ENCODE measurements at places on chromosomes 4 and X.

GRCh38 chrX:83916525-83916924 lies 55.6 kb downstream of the CYLC1 start:
- no peak for DNase-seq

- no peak for DNase-seq
Observed at GRCh38 chr4:145723336-145723735, 43.4 kb downstream of the C4orf51 start.

DNA sequence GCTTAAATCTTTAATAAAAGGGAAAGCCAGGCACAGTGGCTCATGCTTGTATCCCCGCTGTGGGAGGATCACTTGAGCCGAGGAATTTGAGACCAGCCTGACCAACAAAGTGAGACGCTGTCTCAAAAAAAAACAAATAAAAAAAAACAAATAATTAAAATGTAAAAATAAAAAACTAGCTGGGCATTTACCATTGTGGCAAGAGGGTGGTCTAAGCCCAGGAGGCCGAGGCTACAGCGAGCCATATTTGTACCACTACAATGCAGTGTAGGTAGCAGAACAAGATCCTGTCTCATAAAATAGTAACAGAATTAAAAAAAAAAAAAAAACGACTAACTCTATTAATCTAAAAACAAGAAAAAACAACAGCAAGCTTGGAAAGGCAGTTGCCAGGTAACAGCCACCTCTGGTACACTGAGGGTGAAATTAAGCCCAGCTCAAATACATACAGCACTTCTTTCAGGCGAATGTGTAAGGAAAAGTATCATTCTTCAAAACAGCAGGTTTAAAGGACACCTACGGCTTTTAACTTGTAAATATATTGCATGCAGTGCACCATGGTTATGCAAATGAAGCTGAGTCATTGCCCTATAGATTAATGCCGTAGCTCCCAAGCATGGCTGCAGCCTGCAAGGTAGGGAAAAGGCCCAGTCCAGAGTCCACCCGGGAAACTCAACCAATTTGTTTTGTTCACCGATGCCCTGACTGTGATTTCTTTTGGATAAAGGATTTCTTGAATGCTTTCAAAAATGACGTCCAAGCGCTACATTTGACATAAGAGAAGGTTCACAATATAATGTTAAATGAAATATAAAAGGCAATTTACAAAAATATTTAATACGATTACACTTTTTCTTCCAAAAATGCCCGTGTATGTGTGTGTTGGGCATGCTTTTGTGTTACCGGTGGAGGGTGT lies 14.5 kb upstream of the TXLNG start:
- no peak for DNase-seq

GRCh38 chr4:146840731-146841130 lies 104.9 kb downstream of the TTC29 start:
- DNase-seq: no peak

GRCh38 chr4:120084327-120084726 lies 17.7 kb upstream of the MAD2L1 start:
- DNase-seq: no peak

GRCh38 chrX:2500091-2500802 lies 529 bp downstream of the DHRSX start:
- DNase-seq: peak; percentile 13

- no peak for DNase-seq
Observed at GRCh38 chr4:102503301-102503746, 2.2 kb downstream of the NFKB1 start.

DNA sequence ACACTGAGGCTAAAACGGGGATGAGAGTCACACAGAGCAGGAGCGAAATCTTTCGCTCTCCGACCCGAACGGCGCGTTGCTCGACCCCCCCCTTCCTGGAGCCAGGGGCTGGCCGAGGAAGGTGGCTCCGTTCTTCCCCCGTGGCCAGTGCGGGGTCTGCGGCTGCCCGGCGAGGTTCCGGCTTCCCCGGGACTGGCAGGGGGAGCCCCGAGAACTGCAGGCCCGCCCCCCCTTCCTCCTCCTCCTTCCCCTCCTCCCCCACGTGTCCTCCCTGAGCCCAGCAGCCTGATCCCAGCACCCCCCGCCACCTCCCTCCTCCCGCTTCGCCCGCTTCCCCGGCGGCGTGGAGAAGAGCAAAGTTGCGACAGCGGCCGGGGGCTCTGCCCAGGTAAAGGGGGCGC lies 2.4 kb upstream of the BCORL1 start:
- DNase-seq: no peak

GRCh38 chrX:155112171-155112570 lies 40.9 kb downstream of the BRCC3 start:
- no peak for DNase-seq

DNA sequence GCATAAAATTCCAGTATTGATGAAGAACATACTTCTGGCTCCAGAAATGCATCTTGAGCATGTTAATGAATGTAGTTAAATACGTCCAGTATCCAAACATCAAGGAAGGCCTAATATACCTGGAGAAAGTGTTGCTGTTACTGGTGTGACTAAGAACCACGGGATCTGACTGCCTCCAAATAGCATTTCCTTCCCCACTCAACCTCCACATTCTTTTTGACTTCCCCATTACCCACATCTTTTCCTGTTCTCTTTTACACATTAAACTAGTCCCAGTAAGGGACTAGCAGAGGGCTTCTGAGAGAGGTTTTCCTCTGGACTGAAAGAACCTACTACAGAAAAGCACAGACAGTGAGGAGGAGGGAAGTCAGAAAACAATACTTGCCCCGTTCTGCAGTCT lies 482.8 kb upstream of the HTR2C start:
- DNase-seq: no peak

GRCh38 chr4:181874602-181875001 lies 368.6 kb upstream of the TENM3 start:
- no peak for DNase-seq

GRCh38 chrX:39899856-39900776 lies 197.6 kb downstream of the BCOR start:
- DNase-seq: no peak

DNA sequence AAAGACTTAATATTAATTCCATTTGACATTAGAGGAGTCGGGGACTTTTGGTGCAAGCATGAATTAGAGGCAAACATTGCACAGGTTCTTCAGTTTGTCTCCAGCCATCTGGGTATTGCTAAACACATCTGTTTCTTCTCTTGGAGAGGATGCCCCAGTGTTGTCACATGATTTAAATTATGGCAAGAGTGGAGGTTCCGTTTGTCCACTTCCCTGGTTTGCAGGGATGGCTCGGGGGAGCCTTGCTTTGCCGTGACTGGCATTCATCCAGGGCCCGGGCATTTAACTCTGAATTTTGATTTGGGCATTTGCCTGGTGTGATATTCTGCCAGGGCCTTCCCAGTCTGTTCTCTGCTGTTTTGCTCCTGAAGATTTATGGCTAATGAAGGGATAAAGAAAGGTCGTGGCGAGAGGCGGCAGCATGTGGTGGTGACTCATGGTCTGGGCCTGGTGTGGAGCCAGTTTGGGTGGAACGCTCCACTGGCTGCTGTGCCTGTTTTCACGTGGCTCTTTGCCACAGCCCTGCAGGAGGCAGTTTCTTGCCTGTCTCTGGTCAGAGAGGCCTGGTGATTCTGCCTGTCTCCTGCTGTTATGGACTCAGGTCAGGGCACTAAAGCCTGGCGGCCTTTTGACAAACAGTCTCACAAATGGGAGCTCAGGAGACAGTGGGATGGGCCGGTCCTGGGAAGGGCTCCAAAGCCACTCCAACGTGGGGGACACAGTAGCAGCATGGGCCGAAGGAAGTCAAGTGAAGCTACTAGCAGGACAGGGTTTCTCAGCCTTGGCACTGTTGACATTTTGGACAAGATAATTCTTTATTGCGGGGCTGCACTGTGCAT lies 99.4 kb upstream of the PGRMC2 start:
- DNase-seq: peak; percentile 92

- no peak for DNase-seq
Observed at GRCh38 chr4:5980436-5981155, 37.6 kb downstream of the C4orf50 start.

DNA sequence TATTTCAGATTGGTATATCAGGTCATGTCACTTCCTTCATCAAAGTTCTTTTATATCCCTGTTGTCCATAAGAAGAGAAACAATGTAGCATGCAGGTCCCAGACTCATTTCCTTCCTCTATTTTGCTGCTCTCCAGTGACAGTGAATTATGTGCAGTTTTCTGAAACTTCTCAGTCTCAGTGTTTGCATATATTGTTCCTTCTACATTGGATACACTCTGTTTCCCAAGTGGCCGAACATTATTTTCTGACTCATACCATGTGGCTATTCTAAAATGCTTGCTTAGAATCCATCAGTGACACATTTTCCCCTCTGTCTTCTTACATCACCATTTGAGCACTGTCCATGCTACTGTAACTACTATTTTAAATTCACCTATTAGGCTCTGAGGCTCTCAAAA lies 305.7 kb downstream of the PDHA2 start:
- DNase-seq: no peak

GRCh38 chr4:76822303-76822702 lies 75.6 kb downstream of the SOWAHB start:
- no peak for DNase-seq

- no peak for DNase-seq
Observed at GRCh38 chr4:163878336-163879121, 384.0 kb downstream of the TMA16 start.

DNA sequence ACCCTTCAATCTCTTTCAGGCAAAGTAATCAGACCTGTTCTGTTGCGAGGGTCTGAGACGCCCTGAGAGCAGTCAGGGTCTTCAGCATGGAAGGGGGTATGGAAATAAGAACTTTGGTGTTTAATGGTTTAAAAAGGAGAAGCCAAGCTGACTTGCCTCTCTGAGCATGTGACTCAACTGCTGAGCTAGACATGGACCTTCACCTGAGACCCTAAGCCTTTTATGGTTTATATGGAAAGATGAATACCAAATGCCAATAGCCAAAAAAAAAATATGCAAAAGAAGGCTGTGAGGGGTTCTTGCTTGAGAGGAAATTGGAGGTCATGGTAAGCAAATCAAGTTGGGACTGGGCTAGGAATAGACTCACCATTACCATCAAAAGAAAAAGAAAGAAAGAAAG lies 30.6 kb downstream of the CHRNA9 start:
- DNase-seq: no peak

DNA sequence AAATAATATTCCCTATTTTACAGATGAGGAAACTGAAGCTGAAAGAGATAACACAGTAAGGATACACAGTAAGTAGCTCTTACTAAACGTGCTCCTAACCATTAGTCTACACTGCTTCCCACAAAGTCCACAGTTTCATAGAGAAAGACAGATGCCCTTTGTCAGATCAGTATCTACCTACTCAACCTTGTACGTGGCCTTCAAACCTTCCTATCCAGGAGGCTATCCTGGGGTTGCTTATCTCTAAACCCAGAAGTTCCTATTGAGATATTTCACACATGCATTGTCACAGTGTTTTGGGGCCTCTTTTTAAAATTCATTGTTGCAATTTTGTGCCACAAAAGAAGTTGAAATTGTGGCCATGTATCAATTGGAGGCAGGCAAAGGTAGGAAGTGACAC lies 208.0 kb downstream of the ENOX2 start:
- DNase-seq: no peak

- no peak for DNase-seq
Observed at GRCh38 chrX:85288992-85289723, 45.4 kb downstream of the ZNF711 start.

- no peak for DNase-seq
Observed at GRCh38 chrX:133849676-133850075, 135.7 kb downstream of the GPC3 start.

DNA sequence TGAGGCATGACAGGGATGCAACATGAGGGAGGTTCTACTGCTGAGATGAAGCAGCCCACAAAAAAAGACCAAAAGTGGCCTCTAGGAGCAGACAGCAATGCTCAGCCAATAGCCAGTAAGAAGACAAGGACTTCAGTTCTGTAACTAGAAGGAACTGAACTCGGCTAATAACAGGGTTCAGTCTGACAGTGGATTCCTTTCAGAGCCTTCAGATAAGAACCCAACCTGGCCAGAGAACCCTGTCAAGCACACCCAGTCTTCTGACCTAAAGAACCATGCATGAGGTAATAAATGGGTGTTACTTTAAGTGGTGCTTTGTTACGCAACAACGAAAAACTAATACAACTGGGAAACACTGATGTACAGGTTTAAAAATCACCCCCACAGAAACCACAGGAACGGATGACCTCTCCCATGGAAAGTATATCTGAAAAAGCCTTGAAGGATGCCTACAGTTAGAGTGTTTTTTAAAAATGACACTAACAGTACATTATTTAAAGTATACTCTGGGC lies 94.6 kb downstream of the PAPSS1 start:
- DNase-seq: no peak

- no peak for DNase-seq
Observed at GRCh38 chrX:149682031-149682430, 29.8 kb upstream of the MAGEA11 start.

All from epithelial cell of proximal tubule (primary cell).